Stimulated activated CD4-positive, alpha-beta T cell treated with anti-CD3 and anti-CD28 coated beads, Interleukin-15, amount 100 ng/mL, for 1 hour (primary cell): ENCODE measurements at places on chromosomes 4 and X.

- DNase-seq = no peak
Measured at GRCh38 chrX:19024366-19024765, 40.5 kb upstream of the PHKA2 start.

DNA sequence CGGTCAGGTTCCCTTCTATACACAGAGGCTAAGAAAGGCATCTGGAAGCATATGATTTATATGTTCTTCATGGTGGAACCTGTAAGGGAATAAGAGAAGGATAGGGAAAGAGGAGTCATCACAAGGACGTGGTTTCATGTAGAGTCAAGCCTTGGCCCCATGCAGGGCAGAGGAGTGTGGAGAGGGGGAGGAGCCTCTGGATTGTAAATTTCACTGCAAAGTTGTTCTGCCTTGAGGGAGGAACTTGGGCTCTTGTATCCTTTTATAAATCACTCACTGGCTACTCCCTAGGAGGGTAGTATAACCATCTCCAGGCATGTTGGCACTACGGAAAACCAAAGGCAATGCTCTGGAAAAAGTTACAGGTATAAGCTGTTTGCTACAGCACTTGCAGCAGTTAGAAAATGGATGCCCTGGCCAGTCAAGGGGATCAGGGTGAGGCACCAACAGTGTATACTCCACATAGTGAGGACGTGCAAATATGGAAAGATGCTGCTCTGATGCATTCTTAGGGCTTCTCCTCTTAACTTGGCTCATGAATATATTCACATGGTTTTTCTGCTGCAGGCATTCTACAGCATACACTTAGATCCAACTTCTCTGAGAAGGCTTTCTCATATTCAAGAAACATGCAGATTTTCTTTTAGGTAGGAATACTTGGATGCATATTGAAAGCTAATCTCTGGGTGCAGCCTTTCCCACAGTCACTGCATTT lies 60.3 kb upstream of the ZNF81 start:
- DNase-seq = no peak

DNA sequence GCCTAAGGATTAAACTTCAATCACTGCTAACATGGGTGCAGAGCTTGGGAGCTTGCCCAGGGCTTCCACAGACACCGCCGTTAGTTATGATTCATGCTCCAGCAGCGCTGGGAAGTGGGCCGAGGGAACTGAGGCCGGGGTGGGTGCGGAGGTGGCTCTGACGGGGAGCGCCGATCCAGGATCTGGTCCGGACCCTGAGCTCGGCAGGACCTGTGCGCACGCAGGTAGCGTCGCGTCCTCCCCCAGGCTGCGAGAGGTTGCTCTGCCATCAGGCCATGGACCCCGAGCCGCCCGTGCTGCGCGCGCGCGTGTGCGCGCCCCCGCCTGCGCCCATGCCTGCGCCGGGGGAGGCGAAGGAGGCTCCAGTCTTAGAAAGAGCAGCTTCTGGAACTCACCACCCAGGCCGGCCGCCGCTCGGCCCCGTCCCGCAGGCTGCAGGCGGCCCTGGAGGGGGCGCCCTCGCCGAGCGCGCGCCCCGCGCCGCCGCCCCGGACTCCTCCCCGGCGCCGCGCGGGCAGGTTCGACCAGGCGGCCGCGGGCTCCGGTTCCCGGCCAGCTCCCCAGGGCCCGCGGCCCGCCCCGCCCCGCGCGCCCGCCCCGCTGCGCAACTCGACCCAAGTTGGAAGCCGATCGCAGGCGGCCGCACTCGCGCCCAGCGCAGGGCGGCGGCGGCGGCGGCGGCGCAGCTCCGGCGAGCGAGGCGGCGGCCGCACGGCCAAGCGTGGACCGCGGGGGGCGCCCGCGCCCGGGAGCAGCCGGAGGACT lies 732 bp upstream of the ADRA2C start:
- no peak for DNase-seq

DNA sequence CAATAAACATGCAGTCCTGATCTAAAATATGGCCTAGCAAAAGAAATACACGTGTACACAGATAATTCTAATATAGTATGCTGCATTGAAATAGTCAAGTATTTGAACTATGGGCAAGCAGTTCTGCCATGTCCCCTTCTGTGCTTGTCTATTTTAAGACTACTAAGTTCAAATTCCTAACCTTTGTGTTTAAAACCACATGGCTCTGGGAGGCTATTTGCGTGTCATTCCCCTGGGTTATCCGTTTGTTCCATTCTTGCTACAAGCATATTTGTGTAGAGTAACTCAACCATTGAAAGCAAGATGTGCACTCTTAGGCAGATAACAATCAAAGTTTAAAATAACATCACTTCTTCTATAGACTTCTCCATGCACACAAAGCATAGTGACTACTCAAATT lies 25.4 kb upstream of the TBC1D1 start:
- DNase-seq = no peak

- DNase-seq = no peak
Measured at GRCh38 chrX:14504960-14505538, 24.3 kb upstream of the GLRA2 start.
